Hematopoietic multipotent progenitor cell treated with erythropoietin and hydrocortisone succinate and interleukin-3 and kit ligand, for 4 days (in vitro differentiated cells): ENCODE measurements at places on chromosomes 2 and 18.

GRCh38 chr2:67399144-67399543, 2.0 kb downstream of the ETAA1 start:
- no peak for DNase-seq

DNA sequence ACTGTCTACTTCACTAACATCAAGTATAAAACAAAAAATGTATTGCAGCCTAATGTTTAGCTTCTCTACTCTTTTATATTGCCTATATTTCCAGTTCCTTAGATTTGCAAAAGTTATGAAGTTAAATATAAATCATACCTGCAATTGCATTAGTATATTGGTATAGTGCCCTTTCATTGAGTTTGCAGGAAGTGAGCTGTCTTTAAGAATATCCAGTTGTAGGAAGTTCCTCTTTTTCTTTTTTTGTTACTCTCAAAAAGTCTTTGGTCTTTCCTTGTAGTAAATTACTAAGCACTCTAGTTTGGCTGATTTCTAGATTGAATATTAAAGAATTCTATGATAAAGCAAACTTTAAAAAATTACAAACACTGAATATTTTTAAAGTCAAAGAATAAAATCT, 71.3 kb upstream of the FN1 start:
- peak; percentile 46 for DNase-seq

- peak; percentile 61 for DNase-seq
Measured at GRCh38 chr2:60335533-60336237, 217.8 kb downstream of the BCL11A start.

DNA sequence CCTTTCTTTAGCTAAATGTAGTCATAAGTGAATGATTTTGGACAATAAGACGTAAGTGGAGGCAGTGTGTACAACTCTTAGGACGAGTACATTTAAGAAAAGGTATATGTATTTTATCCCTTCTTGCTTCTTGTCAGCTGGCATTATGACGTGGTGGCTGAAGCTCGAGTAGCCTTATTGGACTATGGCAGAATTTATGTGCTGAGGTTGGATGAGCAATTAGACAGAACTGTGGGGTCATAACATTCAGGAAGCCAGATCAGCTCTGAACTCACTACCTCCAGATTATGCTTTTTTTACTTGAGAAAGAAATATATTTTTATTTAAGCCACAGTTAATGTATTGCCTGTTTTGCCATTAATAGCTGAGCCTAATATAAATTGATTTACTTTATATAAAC, 661.5 kb downstream of the ERBB4 start:
- DNase-seq, result no peak

DNA sequence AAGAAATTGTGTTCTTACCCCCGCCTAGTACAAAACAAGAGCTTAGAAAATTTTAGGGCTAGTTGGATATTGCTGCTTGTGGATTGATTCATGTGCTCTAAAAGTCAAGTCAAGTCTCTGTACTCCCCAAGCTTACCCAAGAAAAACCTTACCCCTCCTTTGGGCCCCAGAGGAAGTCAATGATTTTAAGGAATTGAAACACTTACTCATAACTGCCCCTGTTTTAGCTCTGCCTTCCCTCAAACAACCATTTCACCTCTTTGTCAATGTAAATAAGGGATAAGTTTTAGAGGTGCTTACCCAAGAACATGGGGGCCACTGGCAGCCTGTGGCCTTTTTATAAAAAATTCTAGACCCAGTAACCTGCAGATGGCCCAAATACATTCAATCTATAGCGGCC, 136.6 kb upstream of the RMP24 start:
- DNase-seq, result no peak

DNA sequence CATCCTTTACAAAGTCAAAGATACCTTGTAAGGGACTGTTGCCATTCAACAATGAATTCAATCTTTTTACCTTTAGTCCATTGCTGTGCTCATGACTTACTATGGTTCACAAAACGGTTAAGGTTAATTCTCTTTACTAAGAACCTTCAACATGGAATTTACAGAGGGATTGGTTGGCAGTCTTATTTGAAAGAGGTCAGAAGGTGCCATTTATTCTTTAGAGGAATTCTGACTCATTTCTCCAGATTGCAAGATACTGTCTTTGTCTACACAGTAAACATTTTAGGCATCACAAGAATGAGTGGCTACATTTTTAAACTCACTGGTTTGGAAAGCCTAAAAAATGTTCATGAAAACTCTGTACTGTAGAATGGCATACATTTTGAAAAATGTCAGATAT, 17.4 kb downstream of the KCNH7 start:
- DNase-seq, result no peak

GRCh38 chr2:170222842-170223241, 44.9 kb downstream of the MYO3B start:
- no peak for DNase-seq

- no peak for DNase-seq
Measured at GRCh38 chr2:128301501-128301966, 17.1 kb downstream of the HS6ST1 start.

DNA sequence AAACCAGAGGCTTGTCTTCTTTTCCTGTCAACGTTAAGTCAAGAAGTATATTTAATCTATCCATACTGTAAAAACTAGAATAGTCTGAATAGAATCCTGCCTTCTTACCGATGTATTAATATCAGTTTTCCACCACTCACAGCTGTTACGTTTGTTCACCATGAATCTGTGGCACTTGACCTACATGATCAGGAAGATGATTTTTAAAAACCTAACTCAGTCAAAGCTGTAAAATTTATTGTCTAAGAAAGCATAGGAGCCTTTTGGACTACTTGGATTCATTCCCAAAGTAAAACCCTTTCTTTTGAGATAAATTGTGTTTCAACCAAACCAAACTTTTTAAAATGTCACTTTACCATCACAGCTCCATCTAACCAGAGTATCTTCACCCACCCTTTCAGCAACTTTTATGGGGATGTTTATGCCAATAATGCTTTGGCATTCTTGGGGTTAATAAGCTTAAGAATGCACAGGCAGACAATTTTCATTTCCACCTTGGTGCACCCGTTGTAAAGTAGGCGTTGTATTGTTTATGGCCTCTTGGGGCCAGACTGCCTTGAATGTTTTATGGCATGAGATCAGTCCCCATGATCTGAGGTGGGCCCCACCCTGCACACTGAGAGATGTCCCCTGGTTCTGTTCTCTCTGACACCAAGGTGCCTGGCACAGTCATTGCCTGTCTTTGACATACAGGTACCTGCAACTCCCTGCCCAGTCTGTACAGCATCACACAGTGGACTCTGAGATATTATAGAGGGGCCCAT, 176.2 kb upstream of the EPAS1 start:
- no peak for DNase-seq

- DNase-seq, result no peak
Measured at GRCh38 chr18:32418148-32418547, 52.5 kb downstream of the GAREM1 start.

DNA sequence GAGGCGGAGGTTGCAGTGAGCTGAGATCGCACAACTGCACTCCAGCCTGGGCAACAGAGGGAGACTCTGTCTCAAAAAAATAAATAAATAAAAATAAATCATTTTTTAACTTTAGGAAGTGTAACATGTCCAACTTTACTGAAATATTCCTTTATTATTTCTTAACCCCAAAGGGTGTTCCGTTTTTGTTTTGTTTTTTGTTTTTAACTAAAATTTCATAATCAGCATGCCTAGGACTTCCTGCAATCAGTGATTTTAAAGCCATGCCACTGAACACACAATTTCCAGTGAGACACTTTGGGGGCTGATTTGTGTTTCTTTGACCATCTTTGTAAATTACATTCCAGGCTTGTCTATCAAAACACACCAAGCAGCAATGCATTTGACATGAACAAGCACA, 7.1 kb downstream of the CATIP start:
- DNase-seq, result no peak

GRCh38 chr2:113685471-113685870, 58.4 kb downstream of the RABL2A start:
- DNase-seq, result no peak

GRCh38 chr18:34225218-34225553, 473 bp upstream of the NOL4 start:
- no peak for DNase-seq

DNA sequence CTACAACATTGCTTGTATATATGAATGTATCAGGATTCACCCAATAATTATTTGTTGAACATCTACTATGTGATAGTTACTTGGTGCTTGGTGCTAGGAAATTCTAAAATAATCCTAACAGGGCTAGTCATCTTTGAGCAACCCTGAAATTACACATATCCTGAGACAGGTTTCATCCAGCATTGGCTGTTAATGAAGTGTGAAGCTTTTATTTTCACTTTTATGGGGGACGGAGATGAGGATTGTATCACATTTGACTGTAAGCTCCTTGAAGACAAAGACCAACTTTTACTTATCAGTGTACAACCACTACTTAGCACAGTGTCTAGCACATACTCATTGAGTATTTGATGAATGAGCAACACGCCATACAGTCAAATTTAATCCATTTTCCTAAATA, 6.8 kb upstream of the GALM start:
- no peak for DNase-seq

GRCh38 chr18:50806208-50806616, 13.6 kb downstream of the MRO start:
- peak; percentile 66 for DNase-seq

- no peak for DNase-seq
Measured at GRCh38 chr18:34623557-34623956, 86.5 kb upstream of the DTNA start.

DNA sequence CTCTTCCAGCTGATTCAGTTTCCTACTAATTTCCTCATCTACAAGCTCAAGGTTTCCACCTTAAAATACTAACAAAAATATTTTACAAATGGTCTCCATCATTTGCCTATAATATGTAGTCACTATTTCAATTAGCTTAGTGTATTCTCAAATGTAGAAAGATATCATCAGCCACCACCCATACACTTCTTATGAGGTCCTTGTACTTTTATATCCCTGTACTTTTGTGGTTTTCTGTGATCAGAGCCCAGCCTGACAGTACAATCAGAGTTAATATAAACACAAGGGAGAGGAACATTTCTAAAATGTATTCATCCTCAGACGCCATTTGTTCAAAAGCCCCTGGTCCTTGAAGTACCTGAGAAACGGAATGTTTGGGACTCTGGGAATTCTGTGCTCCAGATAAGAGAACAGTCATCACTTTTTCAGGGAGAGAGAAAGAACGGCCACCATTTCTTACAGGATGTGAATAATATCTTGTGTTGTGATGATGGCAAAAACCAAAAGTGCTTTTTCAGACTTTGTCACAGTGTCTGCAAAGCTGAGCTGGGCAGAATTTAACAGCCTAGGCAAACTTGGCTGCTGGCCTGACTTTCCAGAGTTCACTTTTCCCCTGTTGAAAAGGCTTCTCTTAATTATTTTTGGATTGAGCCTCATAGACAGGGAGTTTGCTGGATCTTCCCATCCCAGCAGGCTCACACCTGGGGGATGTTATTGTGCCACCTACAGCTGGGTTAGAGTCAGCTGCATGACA, 361.7 kb upstream of the ACVR2A start:
- no peak for DNase-seq

DNA sequence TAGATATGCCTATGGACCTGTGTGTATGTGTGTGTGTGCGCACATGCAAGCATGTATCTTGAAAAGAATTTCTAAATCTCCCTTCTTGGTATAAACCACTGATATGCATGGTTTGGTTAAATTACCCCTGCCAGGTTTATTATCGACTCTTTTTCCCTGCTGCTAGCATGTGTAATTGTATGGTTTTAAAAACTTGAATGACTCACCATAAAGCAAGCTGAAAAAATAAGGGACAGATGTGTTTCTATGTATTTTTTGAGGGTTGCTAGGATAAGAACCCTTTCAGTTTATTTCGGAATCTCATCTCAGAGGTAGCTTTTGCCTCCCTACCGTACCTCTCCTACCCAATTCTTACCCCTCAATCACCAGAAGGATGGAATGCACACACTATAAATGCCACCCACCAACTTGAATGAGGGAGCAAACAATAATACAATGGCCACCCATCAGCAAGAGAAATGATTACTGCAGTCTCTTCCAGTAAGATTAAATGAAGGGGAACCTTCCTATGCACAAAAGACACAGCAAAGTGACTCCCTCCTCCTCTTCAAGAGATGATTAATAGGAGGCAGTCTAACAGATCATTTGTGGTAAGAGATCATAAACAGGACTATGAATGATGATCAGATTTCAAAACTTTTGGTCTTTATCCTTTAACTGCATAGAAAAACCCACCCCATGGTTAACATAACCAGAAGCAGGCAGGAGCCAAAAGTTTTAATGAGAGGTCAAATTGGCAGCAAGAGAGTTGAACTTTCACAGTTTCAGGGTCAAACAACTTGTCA, 357.2 kb downstream of the SATB2 start:
- DNase-seq, result no peak

- DNase-seq, result peak; percentile 8
Measured at GRCh38 chr18:73839441-73839840, 308.2 kb downstream of the FBXO15 start.

DNA sequence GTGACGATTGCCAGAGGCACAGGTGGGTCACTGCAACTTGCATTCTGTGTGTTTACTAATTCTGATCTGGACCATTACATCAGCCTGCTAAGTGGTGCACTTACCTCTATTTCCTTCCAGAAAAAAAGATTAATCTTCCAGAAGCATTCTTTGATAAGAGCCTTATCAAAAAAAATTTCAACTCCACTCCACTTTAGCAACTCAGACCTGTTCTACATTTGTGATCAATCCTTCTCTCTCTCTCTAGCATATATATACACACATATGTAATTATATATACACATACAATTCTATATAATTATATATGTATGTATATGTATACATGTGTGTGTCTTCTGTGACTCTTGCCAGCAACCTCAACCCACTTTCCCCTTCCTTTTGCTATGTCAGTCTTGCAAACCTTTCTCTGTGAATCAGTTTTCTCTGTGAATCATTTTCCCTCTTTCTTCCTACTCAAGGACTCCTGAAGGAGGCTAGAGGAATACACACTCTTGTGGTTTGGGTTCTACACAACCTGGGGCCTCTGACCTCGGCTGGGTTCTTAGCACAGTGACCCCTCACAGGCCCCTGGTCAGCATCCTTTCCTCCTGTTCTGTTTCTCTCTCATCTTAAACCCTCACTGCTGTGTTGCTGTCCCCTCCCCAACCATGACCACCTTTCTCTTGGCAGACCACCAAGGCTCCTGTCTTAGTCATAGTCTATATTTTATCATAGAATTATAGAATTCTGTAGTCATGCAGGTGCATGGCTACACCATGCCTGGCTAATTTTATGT, 130.4 kb upstream of the PELI1 start:
- no peak for DNase-seq

GRCh38 chr2:202172439-202173211, 65.8 kb downstream of the SUMO1 start:
- DNase-seq, result no peak

GRCh38 chr2:71743995-71744675, 290.8 kb downstream of the DYSF start:
- no peak for DNase-seq

GRCh38 chr2:236365258-236366048, 101.2 kb upstream of the ASB18 start:
- DNase-seq, result no peak
